ENCODE measurements at places on chromosomes 4 and X.

- no peak for DNase-seq
These were observed 8.6 kb downstream of the SRPX start for GRCh38 chrX:38211891-38212635.

DNA sequence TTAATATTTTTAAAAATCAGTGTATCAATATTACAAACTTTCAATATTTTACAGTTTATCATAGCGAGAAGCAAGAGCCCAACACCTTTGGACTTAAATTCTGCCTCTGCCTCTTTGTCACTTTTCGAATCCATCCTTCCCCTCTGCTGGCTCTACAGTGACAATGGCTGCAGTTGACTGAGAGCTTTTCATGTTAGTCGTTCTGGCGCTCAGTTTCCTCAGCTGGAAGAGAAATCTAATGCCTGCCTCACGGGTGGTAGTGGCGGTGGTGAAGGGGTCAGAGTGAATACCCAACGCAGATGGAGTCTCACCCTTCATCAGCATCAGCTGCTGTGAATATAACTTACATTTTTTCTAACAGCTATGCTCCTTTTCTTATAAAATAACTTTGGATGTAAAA, 144.8 kb downstream of the NWD2 start:
- DNase-seq, result no peak

DNA sequence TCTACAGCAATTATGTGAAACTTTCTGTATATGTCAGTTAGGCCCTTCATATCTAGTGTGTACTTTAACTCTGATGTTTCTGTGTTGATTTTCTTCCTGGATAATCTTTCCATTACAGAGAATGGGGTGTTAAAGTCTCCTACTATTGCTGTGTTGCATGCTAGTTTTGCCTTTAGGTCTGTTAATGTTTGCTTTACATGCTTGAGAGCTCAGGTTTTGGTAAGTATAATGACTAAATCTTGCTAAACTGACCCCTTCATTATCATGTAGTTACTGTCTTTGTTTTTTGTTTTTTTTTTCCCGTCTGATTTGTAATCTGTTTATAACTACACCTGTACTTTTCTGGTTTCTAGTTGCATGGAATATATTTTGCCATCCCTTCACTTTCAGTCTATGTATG, 63.6 kb upstream of the UGT2B15 start:
- DNase-seq, result no peak

GRCh38 chr4:139658586-139659382, 6.8 kb upstream of the MGST2 start:
- peak; percentile 10 for DNase-seq

GRCh38 chr4:65798498-65799127, 128.3 kb upstream of the EPHA5 start:
- no peak for DNase-seq

GRCh38 chrX:82092307-82092706, 890.4 kb downstream of the SH3BGRL start:
- no peak for DNase-seq

GRCh38 chr4:30586850-30587249, 133.3 kb upstream of the PCDH7 start:
- no peak for DNase-seq

DNA sequence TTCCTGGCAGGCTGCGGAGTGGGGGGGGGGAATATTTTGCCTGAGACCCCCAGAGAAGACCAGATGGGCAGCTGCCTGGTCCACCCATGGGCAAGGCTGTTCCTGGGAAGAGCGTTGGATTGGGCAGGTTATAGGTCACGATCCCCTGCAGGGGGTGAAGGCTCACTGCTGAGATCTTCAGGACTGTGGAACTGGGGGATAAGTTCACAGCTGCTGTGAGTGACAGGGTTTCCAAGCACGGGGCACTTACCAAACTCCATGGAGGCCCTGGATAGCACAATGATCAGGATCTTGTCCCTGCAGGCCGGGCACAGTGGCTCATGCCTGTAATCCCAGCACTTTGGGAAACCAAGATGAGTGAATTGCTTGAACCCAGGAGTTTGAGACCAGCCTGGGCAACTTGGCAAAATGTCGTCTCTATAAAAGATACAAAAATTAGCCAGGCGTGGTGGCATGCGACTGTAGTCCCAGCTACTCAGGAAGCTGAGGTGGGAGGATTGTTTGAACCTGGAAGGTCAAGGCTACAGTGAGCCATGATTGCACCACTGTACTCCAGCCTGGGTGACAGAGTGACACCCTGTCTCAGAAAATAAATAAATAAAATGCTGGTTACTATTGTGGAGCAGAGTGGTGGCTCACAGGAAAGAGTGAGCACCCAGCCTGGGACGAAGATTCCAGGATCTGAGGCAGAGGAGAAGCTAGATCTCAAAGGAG, 68.0 kb upstream of the HELT start:
- no peak for DNase-seq

- DNase-seq, result no peak
These were observed 78.7 kb downstream of the TRPC5 start for GRCh38 chrX:112003909-112004308.

GRCh38 chr4:123832173-123833026, 435.8 kb downstream of the SPRY1 start:
- no peak for DNase-seq

DNA sequence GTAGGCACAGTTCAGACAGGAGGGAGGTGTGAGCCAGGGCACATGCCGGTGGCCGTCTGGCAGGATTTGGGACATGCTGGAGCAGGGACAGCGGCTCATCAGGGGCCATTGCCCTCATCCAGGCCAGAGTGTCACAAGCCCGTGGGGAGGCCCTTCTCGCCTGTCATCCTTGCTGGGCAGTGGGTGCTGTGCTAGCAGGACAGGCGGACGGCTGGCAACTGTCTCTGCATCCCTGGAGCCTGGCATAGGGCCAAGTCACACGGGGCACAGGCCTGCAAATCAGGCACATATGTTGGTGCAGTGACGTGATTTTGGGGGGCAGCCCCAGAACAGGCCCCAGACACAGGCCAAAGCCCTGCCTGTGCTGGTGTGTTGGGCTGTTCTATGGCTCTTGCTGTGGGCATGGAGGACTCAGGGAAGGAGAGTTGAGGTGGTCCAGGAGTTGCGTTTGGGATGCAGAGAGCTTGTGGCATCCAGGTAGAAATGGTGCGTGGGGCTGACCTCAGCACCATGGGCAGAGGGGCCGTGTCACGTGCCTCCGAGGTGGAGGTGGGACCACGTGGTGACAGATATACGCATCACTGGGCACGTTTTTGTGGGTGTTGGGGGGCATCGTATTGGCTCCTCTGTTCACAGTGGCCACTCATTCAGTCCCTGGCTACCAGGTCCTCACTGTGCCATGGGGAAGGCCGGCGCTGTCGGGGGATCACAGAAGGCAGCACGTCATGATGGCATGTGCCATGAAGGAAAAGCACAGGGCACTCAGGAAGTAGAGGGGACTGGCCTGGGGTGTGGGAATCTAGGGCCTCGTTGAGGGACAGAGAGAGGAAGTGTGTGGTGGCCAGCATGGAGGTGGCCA, 14.6 kb upstream of the MSANTD1 start:
- DNase-seq, result no peak
